ENCODE measurements at places on chromosomes 2 and 18.
A peak's percentile ranks its signal among the peaks of the same experiment; 100 is the strongest.

DNA sequence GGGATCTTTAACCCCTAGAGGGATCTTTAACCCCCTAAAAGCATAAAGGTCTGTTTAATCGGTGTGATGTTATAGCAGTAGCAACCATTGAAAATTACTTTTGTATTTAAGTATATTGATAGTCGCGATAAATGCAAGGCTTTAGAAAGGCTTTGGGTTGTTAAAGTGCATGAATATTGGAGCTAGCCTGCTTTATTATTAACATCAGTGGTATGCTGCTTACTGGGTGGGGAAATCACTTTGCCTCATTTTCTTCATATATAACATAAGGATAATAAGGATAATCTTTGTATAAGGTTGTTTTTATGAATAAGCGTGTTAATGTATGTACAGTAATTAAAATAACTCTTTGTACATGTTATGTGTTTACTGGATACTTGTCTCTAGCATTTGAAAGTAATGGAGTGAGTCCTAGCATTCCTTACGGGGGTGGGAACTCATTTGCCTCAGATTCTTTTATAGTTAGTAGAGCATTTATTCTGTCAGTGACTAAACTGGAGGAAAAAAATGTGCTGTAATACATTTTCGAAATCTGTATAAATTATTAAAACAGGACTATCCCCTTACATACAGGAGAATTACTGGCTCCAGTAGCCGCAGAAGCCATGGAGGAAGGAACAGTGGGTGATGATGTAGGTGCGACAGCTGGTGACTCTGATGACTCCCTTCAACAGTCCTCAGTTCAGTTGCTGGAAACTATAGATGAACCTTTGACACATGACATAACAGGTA, 122.2 kb downstream of the BIRC6 start:
- DNase-seq = no peak

- DNase-seq = no peak
These were observed 573 bp downstream of the WDR7 start for GRCh38 chr18:56651771-56652092.

- peak; percentile 93 for DNase-seq
These were observed at the start of gene EML4 for GRCh38 chr2:42169100-42169873. Gene EML4, plus strand, starts transcription at chr2:42169353. Its CDS starts 259 bp downstream, at chr2:42169612.

DNA sequence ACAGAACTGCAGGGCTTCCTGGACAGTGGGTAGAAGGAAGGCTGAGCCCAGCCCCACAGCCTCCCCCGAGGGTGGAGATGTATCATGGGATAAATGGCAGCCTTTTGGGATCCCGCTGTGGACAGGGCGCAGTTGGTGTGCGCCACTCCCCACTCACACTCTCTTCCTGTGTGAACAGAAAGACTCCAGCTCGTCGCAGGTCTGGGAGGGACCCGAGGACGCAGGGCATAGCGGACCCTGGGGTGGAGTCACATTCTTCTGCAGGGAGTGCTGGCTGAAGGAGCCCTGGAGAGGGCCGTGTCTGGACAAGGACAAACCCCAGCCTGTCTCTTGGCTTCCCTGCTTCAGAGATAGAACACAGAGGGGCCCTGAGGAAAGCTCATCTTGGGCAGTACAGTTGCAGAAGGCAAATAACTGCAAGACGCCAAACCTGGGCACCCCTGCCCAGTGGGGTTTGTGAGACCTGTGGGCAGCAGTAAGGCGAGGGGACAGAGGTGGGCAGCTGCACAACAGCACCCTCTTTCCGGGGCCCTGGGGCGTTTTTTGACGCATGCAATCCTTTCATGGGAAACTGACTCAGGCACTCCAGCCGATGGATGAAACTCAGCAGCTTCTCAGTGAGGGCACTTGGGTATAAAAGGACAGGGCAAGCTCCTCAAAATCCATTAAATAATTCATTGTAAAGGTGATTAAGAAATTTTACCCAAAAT, 101.9 kb downstream of the USP40 start:
- DNase-seq = no peak

DNA sequence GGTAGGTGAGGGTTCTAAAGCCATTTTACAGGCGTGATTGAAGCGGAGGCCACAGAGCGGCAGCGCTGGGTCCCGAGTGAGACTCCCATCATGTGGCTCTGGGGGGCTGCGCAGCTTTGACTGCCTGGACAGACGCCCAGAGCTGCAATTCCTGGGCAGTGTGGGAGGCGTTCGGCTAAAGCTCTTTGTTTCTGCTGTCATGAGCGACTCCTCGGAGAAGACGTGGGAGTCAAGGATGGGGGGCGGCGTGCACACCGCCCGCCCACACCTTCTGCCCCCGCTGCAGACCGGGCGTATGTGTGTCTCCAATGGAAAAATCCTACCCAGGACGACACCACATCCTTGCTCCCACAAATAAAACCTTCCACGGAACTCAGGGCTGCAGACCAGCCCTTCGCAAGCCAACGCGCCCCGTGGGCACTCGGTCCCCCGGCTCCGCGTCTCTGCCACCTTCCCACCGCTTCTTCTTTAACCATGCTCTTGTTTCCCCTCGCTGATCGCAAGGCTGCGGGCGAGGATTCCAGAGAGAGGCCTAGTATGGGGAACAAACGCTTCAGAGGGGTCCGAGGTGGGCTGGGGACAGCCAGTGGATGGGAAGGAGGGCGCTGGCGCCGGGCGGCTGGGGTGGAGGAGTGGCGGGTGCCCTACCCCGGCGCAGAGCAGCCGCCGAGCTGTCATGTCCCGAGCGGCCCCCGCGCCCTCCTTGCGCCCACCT, 680 bp upstream of the LBH start:
- no peak for DNase-seq

DNA sequence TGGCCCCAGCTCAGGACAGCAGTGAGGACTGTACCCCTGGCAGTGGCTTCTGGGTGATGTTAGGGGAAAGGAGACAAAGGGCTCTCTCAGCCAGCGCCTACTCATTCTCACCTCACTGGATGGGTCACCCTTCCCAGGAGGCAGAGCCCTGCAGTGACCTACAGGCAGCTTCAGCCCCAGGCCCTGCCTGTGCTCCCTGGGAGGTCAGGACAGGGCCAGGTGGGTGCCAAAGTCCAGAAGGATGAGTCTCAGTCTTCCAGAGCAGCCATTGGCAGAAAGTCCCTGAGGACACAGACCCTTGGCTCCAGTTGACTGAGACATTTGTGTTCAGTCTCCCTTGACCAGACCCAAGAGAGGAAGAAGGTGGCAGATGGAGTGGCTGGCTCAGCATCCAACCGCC, 75.1 kb downstream of the TEX51 start:
- DNase-seq = no peak

- DNase-seq = no peak
These were observed 2.4 kb downstream of the EN1 start for GRCh38 chr2:118845005-118845521.

GRCh38 chr2:185979546-185980071, 241.0 kb downstream of the FSIP2 start:
- DNase-seq = no peak
